DMS79 (cell line): ENCODE measurements at places on chromosomes 6 and 20.

DNA sequence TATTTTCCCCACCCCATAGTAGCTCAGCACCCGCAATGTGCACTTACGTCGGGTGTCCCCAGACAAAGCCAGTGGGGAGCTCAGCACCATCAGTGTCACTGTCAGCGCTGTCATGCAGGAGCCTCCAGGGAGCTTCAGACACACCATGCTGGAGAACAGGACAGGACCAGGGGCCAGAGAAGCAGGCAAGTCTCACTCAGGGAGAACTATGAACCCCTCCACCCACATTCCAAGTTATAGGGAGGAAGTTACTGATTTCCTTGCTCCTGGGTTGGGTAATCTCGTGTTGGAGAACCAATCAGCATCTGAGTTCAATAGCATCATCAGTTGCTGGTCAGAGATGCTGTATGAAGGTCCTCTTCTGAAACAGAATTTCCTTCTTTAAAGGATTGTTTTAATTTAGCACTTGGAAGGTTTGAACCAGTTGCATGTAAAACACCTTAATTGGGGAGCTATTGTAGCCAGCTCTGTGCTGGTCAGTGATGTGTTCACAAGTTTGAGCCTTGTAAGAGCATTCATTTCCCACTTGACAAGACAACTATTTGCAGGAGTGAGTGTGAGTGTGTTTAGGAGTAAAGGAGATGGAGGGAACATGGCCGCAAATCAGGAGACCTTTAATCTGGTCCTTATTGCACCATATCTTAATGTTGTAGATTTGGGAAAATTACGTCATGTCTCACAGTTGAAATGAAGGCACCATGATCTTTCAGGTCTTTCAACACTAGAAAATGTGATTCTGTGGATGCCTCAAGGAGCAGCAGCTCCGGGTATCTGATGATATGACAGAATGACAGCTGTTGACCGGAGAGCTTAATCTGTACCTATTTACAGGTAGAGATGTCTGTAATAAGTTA, at the start of gene HLA-DRB1:
TSS of gene HLA-DRB1 (minus strand) at position 253 of the 854 bp plus-strand sequence. CDS start at position 147, 106 bp downstream.
- DNase-seq = no peak

GRCh38 chr6:15518057-15518456, 144.8 kb downstream of the DTNBP1 start:
- no peak for DNase-seq

DNA sequence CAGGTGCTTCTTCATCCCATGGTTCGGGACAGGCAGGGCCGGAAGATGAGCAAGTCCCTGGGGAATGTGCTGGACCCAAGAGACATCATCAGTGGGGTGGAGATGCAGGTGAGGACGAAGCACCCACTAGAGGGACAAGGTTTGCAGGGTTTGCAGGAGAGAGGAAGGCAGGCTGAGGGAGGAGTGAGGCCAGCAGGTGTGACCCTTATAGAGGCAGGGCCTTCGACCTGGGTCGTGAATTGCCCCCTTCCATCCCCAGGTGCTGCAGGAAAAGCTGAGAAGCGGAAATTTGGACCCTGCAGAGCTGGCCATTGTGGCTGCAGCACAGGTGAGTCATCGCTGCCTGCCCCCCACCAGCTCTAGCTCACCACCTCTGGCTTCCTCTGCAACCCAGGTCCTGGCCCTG, 8.4 kb downstream of the VARS2 start:
- DNase-seq = no peak

DNA sequence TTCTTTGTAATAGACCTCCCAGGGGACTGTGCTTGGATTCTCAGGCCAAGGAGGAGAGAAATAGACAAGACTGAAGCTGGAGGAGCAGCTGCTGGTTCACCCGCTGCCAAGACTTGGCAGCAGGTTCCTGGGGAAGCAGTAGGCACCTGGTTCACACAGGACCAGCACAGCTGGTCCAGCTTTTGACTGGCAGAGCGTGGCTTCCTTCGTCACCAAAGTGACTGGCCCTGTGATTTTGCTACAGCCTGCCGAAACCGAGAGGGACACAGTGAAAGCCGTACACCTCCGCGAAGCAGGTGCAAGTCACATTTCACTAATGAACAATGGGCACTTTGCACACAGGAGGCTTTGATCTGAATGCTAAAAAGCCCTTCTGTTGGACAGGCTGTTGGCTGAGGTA, 199.0 kb downstream of the RNF144B start:
- DNase-seq = no peak

DNA sequence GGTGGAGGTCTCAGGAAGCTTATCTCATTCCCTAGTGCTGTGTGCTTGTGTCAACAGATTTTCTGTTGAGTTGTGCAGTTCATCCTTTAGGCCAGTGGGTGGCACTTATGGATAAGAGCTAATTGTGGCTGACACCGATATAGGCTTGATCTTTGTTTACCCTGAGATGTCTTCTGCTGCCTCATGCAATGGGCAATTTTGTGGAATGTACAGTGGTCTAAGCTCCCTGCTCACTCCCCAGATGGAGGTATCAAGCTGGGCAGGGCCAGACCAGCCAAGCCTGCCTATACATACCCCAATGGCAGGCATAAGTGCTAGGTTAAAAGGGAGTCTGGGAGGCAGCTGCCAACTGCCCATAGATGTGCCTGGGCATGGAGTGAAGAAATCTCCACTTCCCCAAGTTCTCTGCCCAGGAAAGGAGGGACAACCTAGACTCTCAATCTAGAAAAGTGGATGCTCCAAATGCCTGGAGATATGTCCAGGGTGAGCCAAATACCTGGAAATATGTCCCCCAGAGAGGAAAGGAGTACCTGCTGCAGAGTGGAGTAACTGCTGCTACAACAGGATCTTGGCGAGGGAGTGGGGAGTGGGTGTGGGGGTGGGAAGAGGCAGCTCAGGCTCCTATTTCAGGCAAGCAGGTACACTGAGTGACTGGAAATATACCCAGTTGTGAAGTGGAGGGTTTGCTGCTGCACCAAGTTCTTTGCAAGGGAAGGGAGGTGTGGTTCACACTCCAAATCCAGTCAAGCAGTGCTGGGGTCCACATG, 53.2 kb upstream of the ARG1 start:
- DNase-seq = no peak

DNA sequence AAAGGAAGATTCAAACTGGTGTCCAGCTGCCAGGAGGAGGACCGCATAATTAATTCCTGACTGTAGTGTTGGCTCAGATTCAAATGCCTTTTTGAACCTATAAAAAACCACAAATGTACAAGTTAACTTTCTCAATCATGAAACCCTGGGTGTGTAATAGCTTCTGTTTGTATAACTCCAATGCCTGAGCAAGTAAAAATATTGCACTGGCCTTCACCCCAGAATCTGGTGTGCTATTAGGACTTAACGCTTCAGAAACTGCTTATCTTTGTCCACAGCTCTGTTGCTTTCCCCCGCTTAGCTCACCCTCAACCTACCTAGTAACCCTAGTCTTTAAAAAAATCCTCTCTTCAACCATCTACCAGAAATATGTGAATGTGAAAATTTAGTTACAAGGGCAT, 119.1 kb upstream of the MAP7 start:
- DNase-seq = no peak

DNA sequence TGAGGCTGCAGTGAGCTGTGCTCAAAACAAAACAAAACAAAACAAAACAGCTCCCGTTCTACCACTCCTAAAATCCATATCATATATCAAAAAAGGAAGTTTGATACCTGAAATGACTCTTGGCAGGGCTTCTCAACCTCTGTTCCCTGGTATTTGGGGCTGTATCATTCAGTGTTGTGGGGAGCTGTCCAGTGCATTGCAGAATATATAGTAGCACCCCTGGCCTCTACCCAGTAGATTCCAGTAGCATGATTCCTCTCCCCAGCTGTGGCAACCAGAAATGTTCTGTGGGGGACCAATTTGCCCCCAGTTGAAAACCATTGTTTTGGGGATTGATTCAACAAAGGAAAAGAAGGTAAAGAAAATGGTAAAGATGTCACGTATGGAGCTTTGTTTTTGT, 238.9 kb downstream of the PRL start:
- no peak for DNase-seq

GRCh38 chr20:49508435-49509199, 26.1 kb upstream of the KCNB1 start:
- DNase-seq = peak; percentile 20

GRCh38 chr6:18395856-18396197, 8.7 kb downstream of the RNF144B start:
- no peak for DNase-seq

DNA sequence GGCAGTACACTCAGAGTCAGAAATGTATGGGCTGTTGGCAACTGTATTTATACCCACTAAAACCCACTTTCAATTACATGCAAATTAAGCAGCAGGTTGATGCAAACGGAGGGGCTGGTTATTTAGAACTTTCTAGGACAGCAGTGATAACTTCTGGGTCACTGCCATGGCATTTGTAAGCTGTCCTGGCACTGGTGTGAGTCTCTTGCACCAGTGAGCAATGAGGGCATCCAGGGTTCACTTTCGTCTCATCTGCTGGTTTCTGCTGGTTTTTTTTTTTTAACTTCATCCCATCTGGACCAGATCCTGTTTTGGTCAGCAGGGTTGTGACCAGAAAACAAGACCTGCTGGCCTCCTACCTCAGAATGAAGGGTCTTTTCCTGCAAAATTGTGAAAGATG, 49.2 kb downstream of the CDH26 start:
- no peak for DNase-seq

GRCh38 chr20:32040142-32040953, 11.7 kb upstream of the HCK start:
- no peak for DNase-seq

DNA sequence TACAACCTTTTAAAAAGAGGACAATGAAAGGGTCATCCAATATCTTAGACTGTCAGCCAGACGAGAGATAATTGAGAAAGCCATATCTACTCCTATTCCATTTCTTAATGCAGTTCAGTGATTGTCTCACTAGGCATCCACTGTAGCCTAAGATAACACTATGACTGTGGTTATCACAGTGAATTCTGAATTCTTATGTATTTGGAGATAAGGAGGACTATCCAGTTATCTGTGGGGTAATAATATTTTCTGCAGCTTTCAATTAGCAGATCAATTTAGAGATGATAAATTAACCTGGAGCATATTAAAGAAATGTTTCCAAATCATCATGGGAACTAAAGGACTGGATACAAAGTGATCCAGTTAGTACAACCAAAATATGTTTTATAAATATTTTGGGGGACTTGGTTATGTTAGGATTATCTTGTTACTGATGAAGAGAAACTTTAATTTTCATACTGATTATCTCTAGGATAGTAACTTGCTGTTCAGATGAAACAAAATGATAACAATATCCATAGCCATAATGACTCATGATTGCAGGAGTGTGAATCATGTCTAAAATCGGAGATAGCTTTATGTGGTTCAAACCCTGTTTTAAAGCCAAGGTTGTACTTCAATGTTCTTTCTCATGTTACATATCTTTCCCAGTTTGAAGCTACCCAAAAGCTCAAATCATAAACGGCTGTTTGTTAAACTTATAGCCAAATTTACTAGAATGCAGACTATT, 1152.0 kb downstream of the HACE1 start:
- no peak for DNase-seq

DNA sequence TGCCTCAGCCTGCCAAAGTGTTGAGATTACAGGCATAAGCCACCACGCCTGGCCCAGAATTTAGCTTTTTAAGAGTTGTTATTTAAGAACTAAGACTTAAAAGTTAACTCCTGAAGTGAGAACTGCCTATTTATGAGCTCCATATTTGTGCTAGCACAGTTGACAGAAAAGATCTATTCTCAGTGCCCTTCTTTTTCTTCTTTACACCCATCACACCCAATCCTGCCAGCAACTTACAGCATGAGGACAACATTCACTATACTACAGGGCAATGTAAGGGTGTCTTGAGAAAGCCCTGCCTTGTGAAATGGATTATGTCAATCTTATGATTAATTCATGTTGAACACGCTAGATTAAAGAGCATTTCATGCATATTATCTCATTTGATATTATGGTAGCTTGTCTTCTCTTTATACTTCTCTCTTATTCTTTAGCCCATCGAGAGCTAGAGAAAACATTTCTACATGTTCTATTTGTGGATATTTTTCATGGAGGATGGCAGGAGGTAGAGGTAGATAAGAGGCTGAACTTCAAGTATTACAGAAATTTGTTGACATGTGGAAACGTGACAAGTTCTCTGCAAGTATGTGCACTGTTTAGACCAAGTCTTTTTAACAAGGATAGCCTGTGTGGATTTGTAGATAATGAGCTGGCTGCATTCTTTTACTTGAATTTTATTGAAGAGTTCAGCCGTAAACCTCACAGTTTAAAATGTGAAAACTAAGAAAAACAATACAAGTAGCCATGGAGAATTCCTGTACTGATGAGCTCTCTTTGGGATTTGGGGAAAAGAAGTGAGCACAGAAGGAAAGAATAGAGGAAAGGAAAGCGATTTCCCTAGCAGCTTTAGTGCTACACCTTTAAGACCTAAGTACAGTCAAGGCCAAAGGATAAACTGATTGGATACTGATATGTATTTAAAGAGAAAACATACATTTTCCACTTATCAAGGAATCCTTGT, 212.2 kb downstream of the ARHGAP18 start:
- no peak for DNase-seq

GRCh38 chr20:10472871-10473270, 37.8 kb downstream of the SLX4IP start:
- no peak for DNase-seq

- peak; percentile 82 for DNase-seq
These were observed 31.2 kb downstream of the SRSF3 start for GRCh38 chr6:36625158-36625919.

GRCh38 chr6:111842271-111842822, 30.9 kb downstream of the FYN start:
- DNase-seq = no peak

DNA sequence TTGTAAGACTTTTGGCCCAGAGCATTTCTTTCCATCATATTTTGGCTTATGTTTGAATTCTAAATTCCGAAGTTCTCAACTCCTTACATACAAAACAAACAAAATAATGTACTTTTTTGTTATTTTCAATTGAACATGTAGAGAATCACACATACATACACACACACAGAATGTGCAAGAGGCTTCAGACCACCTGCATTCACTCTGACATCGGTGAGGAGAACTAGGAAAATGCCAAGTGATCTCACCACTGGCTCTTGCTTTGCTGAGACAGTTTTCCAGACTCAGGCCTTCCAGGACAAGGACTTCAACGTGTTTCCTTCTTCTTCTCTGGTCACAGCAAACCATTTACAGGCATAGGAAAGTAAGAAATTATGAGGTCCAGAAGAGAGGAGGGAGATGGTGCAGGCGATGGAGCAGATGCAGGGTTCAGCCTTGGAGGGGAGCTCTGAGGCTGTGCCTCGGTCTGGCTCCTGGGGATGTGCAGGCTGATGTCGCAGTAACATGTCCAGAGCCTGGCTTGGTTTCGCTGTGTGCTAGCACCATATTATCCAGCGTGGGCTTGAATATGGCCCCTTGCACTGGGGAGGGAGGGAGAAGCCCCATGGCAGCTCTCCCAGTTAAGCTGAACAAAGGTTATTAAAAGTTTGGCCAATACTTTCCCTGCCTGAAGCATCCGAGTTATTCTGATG, 93.4 kb downstream of the DACT2 start:
- no peak for DNase-seq

- no peak for DNase-seq
These were observed 282.6 kb downstream of the TPBG start for GRCh38 chr6:82646231-82646615.

GRCh38 chr6:44388135-44388487, 605 bp downstream of the CDC5L start:
- DNase-seq = no peak

GRCh38 chr6:43185391-43185985, 3.5 kb downstream of the CUL9 start:
- no peak for DNase-seq

- DNase-seq = peak; percentile 72
These were observed 6.5 kb upstream of the DST start for GRCh38 chr6:56649053-56649769.
